ENCODE measurements at places on chromosomes 3 and 15. TPM values are rescaled to one million over a fixed set of nuclear protein-coding genes. Genes with fewer than 3 reads are reported as not detected.

Gene RBP2
- total RNA-seq: 1.3 TPM

DNA sequence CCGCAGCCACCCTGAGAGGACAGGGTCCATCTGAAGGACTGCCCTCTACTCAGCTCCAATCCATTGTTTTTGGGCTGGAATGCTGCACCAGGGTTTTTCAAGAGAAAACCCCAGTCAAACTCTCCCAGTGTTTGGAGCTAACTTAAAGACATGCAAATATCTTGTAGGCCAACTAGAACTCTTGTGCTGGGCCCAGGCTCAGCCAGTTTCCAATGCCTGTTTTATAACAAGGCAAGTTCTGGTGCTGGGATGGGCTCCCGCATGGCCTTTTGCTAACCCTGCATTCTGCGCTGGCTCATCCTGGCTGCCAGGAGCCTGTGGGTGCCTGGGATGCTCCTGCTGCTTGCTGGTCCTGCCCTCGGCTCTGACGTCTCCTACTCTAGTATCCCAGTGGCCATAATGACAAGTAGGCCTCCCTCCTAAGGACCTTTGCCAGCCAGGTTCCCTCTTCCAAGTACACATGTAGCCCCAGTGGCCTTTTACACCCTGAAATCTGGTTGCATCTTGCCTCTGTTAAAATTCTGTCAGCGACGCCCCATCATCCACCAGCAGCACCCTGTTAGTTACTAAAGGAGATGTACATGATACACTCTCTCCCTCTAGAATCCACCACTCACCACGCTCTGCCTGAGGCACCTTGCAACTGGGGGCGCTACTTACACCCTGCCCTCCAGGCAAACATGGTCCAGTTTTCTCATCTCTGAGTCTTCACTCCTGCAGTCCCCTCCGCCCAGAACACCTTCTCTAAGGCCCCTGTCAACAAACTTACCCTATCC, 30.5 kb upstream of the RAB6B start:
- DNase-seq: no peak

Gene TTC14
- total RNA-seq: 31.6 TPM

DNA sequence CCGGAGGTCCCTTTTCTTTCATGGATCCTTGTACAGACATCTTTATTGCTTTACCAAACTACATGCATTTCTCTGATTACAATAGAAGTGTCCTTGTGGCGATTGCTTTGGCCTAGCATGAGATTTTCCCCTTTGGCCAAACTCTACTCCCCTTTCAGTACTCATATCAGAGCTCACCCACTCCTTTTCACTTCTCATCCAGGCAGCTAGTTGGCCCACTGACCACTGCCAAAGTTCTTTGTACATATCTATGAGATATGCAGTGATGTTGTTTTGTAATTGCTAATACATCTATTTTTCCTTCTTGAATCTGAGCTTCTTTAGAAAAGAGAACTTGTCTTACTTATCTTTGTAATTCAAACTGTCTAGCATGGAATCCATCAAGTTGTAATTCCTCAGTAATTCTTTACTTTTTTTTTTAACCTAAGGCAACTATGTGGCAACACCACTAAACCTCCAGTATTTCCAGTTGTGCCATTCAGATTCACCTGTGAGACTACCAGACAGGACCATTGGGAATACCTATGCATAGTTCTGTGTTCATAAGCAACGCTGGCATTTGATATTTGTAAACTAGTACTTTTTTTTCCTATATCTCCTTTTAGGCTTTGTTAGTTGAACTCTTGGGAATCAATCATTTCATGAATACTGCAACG, 39.2 kb downstream of the AADACL2 start:
- no peak for DNase-seq

DNA sequence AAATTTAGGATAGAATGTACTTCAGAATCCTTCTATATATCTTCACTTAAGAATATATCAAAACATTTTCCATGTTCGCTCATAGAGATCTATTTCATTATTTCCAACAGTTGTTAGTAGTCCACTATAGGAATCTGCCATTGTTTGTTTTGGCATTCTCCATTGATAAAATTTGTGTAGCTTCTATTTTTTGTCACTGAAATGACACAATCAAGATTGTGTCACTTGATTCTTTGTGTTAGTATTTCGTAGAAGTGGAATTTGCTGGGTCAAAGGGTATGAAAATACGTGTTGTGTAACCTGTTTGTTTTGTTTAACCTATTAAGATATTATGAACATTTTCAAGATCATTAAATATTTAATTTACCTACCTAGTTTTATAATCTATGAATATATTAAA, 15.9 kb upstream of the GPR156 start:
- no peak for DNase-seq

- no peak for DNase-seq
Measured at GRCh38 chr15:101481381-101481705, 8.2 kb downstream of the PCSK6 start.

Gene PPARG
- 143 TPM for total RNA-seq

All from left colon (tissue), 2 donors.